Urinary bladder (tissue), 4 donors: ENCODE measurements at places on chromosomes 2 and 18. TPM values are rescaled to one million over a fixed set of nuclear protein-coding genes. Genes with fewer than 3 reads are reported as not detected.

GRCh38 chr18:53686965-53687364 lies 537.5 kb downstream of the MBD2 start:
- no peak for DNase-seq

- DNase-seq, result no peak
Measured at GRCh38 chr2:72788756-72789155, 37.1 kb downstream of the EXOC6B start.

CELF4 gene
- total RNA-seq, result 0.79 TPM

- no peak for DNase-seq
Measured at GRCh38 chr2:222249444-222249843, 49.4 kb downstream of the PAX3 start.

DNA sequence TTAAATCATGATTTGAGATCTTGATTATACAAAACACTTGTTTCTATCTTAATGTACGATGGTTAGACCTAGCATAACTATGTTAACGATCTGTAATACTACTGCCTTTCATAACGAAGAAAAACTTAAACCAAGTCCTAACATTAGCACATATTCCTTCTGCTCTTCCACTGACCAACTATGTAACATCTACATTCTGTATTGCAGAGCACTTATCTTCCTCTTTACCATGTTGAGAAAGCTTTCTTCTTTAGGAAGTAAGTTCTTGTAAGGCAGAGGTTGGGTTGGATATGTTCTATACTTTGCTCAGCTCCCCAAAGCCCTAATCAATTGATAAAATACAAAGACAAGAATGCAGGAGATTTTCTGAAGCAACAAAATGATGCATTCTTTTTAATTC lies 7.9 kb upstream of the ZNF407 start:
- no peak for DNase-seq

GRCh38 chr18:79400091-79400590 lies 4.4 kb downstream of the NFATC1 start:
- no peak for DNase-seq
